ENCODE measurements at places on chromosomes 4 and X.
A peak's percentile ranks its signal among the peaks of the same experiment; 100 is the strongest.

DNA sequence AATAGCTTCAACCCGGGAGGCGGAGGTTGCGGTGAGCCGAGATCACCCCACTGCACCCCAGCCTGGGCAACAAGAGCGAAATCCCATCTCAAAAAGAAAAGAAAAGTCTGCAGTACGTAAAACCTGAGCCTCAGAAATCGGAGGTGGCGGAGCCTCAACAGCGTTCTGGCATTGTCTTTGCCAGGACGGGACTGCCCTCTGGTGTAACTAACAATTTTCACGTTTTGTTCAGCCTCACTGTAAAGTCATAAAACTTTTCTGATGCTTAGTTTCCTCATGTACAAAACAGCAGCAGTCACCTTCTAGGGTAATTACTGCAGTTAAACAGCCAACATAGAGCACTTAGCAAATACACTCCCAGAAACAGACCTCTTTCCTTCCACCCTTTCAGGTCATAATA is 121.7 kb downstream of the RBM47 start:
- no peak for DNase-seq

GRCh38 chrX:84156821-84157220 is 31.2 kb downstream of the RPS6KA6 start:
- no peak for DNase-seq

- DNase-seq: peak; percentile 54
Observed at GRCh38 chr4:138311771-138312535, 69.8 kb upstream of the SLC7A11 start.

DNA sequence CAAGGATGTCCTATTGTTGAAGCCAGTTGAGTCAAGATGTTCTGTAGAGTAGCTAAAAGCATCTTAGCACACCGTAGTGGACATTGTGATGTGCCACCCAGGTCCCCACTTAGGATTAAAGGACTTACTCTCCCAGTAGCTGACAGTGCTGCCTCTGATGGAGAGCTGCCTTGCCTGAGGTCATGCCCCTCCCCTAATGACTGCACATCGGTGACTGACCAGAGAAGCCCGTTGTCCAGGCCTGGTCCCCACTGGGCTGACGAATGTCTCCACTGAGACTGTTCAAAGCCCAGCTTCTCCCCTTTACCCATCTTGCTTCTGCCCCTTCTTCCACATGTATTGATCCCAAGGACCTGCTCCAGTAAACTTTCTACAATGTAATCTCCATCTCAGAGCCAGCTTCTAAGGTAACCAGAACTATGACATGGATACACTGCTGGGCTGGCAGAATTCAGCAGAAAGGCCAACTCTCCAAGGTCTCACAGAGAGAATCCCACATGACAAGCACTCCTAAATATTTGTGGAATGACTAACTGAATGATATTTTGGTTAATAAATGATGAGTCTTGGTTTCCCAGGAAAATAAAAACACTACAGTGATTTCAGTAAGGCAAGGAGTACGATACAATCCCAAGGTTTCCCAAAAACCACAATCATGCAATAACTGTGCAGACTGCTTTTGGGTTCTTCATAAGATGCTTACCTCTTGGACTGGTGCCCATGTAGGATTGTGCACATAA is 82.4 kb upstream of the TMEM150C start:
- DNase-seq: peak; percentile 46

- no peak for DNase-seq
Observed at GRCh38 chrX:3407781-3408180, 61.3 kb upstream of the MXRA5 start.

DNA sequence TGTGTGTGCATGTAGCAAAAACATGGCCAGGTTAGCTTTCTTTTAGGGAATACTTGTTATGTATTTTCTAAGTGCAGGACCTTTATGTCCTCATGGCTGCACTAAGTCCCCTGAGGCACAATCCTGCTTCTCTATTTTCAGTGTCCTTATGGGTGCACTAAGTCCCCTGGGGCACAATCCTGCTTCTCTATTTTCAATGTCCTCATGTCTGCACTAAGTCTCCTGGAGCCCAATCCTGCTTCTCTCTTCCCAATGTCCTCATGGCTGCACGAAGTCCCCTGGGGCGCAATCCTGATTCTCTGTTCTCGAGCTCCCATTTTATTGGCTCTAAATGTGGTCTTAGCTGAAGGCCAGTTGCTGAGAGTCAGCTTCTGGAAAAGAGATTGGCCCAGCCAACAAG is 49.7 kb upstream of the GPRIN3 start:
- DNase-seq: no peak
